ENCODE measurements at places on chromosomes 3 and 15.

DNA sequence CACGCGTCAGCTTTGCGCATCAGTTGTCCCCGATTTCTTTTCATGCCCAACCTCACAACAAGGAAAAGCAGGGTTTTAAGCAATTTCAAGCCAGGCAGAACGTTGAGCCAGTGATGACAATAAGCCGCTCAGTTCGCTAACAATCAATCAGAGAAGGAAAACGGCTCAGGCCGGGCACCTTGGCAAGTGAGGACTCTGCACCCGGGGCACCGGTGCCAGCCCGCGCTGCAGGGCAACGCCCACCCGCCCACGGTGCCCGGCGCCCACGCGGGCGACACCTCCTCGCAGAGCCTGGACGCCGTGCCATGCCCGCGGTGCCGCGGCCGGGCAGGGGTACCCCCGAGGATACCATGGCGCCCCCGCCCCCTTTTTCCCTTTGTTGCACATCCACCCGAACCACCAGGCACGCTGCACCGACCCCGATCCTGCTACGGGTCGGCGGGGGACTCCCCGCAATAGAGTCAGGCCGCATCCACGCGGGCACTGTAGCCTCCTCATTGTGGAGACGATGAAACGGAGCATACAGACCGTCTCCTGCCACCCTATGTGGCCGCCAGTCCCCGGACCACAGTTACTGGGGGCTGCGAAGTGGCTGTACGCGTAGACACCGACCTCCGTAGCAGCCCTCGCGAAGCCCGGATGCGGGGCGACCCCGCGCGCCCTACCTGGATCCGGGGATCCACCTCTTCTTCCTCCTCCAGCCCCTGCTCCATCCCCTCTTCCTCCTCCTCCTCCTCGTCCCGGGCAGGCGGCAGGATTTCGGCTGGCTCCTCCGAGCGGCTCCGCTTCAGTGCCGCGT lies 581 bp downstream of the SH3BP5 start:
- DNase-seq, result no peak

DNA sequence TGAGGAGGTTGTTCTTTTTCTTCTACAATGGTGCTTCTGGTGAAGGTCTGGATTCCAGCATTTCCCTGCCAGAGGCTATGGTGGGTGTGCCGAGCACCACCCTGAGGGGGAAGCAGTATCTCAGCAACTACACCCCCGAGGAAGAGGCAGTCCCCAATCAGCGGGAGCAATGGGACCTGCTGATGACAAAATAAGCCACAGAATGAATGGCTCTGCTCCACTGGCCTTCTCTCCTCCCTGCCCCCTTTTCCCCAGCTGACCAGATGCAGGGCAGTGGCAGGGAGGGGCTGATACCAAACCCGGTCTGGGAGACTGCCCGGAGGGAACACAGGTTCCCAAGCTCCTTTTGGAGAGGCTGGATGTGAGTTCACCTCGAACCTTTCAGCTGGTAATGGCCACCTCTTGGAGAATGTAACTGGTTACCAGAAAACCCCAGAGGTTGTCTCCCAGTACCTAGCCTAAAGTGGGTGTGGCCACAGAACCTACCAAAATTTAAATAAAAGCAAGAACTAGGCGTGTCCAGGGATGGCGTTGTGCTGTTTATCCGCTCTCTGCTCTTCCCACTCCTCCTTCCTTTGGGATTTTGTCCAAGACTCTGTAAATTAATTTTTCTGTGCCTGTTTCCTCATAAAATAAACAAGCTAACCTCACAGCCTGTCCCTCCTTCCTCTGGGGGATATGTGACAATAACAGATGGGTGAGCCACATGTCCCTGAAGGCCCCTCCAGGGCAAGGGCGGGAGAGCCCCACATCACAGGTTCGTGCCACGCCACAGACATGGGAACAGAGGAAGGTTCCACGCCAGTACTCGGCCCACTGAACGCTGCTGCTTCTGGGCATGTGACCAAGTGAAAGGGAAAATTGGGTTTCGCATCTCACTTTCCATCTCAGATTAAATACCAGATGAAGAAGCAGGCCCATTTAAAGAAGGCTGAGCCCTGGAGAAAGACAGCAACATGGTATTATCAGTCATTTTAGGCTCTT lies 35.1 kb upstream of the SPTBN5 start:
- DNase-seq, result no peak

GRCh38 chr3:66472313-66473134 lies 28.3 kb downstream of the LRIG1 start:
- DNase-seq, result no peak

DNA sequence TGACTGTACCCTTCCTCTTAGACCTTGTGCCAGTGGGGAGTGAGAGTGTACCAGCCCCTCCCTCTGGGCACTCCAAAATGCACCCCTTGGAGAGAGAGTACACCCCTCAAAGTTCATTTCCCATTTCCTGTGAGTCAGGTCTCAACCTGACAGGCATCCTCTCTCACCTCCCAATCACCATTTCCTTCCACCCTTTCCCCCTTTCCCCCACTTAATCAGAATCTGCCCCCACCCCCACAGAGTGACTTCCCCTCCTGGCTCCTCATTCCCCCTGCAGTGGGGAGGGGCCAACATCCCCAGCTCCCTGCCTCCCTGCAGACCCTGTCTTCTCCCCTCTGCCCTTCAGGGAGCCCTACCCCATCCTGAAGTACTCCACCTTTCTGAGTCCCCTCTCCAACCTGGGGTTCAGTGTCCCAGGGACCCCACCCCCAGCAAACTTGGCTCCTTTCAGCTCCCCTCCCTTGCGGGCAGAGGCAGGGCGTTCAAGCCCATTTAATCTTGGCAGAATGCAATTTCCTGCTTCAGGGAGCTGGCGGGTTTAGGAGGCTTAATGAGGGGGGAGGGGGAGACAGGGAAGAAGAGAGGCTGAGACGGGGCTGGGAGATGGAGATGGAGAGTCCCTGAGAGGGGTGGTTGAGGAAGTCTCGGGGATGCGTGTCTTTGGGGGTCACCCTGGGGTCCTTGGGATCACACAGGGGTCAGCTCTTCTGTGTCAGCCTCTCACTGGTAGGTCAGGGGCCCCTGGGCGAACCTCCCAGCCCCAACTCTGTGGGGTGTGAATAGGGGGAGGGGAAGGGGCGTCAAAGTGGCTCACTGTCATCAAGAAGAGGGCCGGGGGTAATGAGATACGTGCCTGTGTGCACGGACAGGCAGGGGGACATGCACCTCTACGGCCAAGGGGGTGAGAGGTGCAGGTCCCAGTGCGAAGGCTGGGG lies 16.6 kb upstream of the SEMA3F start:
- DNase-seq, result no peak

GRCh38 chr15:65286069-65286703 lies 497 bp downstream of the PARP16 start:
- no peak for DNase-seq

DNA sequence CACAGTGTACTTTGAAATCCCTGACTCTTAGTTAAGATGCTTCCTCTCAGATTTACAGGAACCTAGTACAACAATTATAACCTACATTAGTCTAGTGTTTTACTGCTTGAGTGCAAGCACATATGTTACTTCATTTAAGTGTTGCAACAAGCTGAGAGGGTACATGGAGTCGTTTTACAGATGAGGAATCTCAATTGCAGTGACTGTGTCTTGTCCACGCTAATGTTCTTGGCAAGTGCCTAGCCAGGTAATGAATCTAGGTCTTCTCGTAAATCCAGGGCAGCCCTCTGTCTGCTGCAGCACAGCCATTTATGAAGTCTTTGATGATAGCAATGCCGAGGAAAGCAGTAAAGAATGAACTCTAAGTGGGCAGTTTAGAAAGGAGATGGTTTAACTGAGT lies 384.4 kb upstream of the ARPP21 start:
- DNase-seq, result no peak

- no peak for DNase-seq
Measured at GRCh38 chr15:95561463-95561862, 769.0 kb upstream of the NR2F2 start.

GRCh38 chr3:35739964-35740527 lies 100.7 kb downstream of the ARPP21 start:
- no peak for DNase-seq

GRCh38 chr3:197393711-197394110 lies 95.3 kb upstream of the DLG1 start:
- no peak for DNase-seq

- no peak for DNase-seq
Measured at GRCh38 chr3:173869766-173870165, 472.2 kb downstream of the NLGN1 start.

- DNase-seq, result peak; percentile 66
Measured at GRCh38 chr3:10738688-10739372, 77.2 kb upstream of the SLC6A11 start.

GRCh38 chr3:126850370-126851085 lies 132.4 kb upstream of the PLXNA1 start:
- DNase-seq, result no peak

GRCh38 chr15:23566651-23567050 lies 1.2 kb downstream of the MKRN3 start:
- no peak for DNase-seq

DNA sequence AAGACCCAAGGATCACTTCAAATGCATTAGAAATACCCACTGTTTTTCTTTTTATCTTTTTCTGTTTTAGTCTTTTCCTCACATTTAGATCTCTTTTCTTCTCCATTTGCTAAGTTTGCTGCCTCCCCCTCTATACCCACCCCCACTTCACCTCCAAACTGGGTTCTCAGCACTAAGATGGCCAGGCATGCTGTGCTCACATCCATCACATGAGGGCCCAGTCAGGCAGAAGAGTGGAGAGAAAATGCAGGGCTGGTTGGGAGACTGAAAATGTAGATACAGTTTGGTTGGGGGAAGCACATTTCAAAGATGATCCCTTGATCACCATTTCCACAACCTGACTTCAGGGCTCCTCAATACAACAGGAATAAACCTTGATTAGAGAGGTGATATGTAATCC lies 8.7 kb downstream of the GAP43 start:
- DNase-seq, result no peak

DNA sequence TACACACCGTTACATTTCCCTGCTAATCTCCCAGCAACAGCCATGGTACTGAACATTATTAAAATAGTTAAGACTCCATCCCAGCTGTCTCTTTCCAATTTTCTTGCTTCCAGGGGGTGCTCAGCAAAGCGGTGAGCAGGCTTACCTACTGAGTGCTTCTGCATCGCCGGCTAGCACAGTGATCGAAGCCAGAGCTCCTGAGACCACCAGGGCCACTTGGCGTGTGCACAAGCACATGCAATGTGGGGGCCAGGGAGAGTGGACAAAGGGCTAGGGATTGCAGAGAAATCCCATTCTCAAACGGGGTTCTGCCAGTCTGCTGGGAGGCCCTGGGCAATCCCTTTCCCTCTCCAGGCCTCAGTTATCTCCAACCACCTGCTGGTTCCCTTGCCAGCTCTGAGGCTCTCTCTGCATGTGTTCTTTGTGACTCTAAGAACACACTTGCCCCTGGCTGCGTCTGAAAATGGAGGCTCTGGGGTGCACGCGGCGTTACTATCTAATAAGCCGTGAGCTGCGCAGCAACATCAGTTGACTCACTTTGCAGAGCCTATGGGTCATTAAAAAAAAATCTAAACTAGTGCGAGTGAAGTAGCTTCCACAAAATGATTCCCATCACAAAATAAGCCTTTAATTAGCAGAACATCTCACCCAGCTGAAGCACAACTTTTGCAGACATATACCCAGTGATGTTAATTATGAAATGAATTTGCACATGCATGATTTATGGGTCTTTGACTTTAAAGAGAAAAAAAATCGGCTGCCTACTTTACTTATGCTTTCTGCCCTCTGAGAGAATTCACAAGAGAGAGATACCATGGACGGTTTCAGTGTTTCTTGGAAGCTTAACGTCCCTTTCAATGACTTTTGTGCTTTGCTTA lies 271.5 kb downstream of the TLE3 start:
- DNase-seq, result no peak

DNA sequence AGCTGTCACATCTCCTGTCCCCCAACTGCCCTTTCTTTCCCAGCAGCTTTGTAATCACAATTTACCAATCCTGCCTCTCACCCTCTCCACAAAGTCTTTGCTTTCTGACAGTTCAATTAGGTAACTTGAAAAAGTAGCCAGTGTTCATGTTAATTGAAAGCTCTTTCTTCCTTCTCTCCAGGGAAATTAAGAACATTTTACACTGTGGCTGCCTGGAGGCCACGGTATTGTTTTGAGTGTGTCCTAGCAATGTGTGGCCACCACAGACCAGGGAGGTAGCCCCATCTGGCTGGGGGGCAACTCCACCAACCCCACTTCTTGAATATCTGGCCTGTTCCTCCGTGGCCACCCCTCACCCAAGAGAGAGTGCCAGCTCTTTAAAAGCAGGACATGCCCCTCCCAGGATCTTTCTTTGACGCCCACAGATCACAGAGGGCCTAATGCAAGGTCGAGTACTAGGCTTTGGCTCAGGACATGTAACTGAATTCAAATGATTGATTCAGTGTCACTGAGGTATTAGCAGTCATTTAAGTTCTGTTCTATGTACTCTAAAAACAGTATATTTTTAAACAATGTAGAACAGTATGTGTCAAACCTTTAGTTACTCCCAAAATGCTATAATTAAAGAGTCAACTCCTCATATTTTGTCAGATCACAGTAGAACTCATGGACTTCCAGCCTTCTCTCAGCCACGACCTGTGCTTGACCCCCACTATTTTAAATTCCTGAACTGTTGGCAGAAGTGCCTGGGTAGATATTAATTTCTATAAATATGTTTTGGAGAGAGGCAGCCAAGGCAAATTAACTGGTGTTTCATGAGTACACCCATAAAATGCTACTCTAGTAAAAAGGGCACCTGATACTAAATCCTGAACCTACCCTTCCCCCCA lies 164.5 kb downstream of the TNIK start:
- no peak for DNase-seq

DNA sequence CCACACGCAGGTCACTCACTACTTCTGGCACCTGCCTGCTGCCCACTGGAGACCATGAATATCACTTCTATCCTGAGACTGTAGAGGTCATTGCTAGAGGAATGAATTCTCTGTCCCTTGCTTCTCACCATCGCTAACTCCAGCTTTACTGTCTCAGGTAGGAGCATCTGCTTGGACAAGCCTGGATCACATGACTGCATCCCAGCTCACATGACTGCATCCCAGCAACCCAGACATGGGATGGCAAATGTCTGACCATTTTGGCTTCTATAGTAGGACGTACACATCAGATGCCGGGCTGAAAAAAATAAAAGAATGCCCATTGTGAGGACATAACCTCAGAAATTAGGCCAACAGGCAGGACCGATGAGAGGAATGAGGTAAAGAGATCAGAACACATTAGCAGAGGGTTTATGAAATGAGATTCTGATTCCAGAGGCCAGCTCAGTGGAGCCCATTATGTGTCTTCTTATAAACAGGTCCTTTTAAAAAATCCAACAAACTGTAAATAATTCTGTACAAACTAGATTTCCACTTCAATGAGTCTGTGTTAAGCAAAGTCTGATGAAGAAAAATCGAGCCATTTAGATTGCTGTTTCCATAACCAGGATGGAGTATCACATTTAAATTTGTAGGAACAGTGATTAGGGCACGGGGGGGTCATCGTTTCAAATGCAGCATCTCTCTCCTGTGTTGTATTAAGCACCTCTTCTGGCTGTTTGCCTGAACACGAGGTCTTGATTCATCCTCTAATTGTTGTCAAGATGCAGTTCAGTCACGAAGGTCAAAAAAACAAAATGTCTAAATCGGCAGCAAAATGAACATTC lies 126.7 kb downstream of the MTHFS start:
- DNase-seq, result no peak

DNA sequence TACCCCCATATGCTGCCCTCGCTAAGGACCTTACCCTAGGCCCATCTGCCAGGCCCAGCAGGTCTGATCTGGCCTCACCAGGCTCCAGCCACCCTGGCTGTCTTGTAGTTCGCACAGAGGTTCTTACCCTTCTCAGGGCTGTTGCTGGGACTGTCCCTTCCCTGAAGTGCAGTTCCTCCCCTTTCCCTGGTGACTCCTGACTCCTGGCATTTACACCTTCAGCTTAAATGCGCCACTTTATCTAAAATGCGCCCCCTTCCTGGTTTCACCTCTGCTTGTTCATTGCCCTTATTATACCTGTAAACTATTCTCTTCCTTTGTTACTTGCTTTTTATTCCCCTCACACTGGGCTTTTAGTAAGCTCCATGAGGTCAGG lies 835 bp upstream of the TTLL3 start:
- DNase-seq, result no peak

Data from stimulated activated CD8-positive, alpha-beta memory T cell treated with anti-CD3 and anti-CD28 coated beads, Interleukin-7, amount 100 ng/mL, for 24 hours (primary cell).